ENCODE measurements at places on chromosomes 4 and X.
A peak's percentile ranks its signal among the peaks of the same experiment; 100 is the strongest.

GRCh38 chr4:103375278-103375677, 177.1 kb upstream of the CENPE start:
- DNase-seq: no peak

GRCh38 chrX:10206317-10206716, 49.5 kb downstream of the CLCN4 start:
- no peak for DNase-seq

- no peak for DNase-seq
These were observed 5.3 kb upstream of the G3BP2 start for GRCh38 chr4:75678473-75678872.

DNA sequence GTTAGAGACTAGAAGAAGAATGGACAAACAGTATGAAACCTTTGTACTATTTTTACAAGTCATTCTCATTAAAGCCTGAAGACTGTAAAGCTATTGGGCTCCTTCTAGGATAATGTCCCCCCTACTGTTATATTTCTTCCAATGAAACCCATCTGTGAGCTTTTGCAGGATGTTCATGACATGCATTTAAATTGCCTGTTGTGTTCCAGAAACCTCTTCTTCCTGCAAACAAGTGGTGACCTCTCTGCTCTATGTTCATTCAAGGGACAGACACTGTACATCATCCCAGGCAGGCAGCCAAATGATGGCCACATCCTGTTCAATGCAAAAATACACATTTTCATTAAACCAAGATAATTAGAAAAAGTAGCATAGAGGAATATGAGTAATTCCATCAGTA, 128.0 kb downstream of the C4orf33 start:
- DNase-seq: no peak

GRCh38 chrX:107748506-107748905, 27.1 kb downstream of the TSC22D3 start:
- DNase-seq: no peak

DNA sequence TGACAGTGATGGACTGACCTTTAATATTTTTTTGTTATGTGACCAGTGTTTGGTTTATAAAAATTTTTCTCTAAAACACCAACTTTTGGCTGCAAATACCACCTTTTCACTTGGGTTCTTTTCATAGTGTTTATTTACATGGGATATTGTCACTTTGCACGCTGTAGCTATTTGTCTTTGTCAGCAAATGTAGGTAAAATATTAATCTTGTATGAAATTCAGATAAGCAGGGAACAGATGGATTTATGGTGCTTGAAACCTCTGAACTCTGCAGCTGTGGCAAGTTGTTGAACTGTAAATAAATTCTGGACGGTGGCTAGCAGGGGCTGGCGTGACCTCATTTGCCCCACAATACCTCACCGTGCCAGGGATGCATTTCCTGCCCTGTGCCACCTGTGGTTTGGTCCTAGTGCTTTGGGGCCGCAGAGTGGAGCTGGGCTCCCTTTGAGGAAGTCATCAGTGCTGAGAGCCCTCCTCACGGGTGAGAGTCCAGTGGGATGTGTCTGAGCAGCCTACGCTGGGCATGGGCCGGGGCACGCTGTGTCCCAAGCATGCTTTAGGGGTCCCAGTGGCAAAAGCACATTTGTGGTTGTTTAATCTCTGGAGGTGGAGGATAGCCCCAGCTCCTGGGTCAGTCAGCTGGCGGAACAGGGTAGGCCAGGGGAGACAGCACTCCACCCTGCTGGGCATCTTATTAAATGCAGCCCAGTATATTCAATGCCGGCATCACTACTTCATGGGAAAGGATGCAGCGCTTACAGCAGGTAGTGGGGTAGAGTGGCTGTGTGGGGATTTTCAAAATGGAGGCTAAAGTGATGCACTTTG, 108.6 kb downstream of the TBL1X start:
- no peak for DNase-seq

GRCh38 chrX:125628435-125628834, 308.8 kb downstream of the TEX13C start:
- DNase-seq: no peak

- peak; percentile 61 for DNase-seq
These were observed 141.4 kb downstream of the PPP3CA start for GRCh38 chr4:101205916-101206315.

GRCh38 chrX:46386511-46386910, 158.7 kb downstream of the ZNF674 start:
- DNase-seq: no peak

DNA sequence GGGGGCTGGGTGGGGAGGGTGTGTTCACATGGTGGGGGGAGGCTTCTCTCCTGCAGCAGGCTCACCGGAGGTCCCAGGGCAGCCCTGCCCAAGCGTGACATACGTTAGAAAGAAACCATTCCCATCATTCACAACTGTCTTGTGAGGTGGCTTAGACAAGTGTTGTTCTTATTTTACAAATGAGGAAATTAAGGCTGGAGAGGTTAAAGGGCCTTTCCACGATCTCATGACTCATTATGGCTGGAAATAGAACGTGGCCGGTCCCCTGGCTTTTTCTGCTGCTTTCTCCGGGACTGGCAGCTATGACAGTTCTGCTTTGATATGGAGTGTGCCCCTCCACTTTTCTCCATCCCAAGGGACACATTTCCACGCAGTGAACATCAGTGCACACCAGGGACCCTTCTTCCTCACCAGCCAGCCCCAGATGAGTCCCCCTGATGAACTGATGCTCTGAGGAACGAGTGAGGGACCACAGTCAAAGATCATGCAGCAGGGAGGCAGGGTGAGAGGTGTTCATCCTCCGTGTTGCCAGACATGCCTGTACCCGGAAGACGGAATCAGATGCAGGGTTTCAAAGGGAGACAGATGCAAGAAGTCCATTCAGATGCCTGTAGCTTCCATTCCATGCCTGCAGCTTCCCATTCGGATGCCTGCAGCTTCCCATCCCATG, 64.0 kb upstream of the ACSL1 start:
- DNase-seq: no peak

GRCh38 chrX:107565931-107566603, 62.2 kb upstream of the PRPS1 start:
- DNase-seq: no peak

- DNase-seq: no peak
These were observed 678.2 kb upstream of the FAM241A start for GRCh38 chr4:111466811-111467604.

DNA sequence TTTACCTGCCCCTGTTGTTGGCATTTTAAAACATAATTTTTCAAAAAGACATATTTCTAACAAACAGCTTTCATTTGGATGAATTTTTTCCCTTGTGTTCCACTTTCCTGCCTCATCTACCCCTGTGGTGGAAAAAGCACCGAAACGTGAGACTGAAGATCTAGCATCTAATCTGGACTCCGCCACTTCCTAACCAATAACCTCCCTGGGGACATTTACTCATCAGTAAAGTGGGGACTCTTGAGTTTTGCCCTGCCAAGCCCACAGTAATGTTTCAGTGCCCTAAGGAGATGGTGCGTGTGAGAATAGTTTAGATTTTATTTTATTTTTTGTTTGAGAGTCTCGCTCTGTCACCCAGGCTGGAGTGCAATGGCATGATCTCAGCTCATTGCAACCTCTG, 56.7 kb downstream of the ADGRG2 start:
- no peak for DNase-seq

- DNase-seq: no peak
These were observed 156.3 kb downstream of the BCOR start for GRCh38 chrX:39941332-39941920.

- no peak for DNase-seq
These were observed 202.3 kb upstream of the CENPE start for GRCh38 chr4:103400405-103400804.

DNA sequence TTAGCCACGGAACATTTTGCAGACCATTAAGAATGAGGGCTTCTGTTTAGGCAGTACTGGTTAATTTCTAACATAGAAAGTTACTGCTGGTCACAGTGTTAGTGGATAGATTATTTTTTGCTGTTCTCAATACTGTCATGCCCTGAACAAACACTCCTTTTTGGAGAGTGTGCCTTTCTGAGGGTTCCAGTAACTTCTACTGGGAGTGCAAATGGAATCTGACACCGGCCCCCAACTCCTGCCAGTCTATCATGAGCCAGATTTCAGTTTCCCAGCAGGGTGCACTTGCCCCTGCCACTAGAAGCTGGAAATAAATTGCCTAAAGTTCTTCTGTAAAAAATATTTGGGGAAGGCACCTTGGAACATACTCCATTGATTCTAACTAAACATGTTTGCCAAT, 224.4 kb upstream of the GPC4 start:
- no peak for DNase-seq

DNA sequence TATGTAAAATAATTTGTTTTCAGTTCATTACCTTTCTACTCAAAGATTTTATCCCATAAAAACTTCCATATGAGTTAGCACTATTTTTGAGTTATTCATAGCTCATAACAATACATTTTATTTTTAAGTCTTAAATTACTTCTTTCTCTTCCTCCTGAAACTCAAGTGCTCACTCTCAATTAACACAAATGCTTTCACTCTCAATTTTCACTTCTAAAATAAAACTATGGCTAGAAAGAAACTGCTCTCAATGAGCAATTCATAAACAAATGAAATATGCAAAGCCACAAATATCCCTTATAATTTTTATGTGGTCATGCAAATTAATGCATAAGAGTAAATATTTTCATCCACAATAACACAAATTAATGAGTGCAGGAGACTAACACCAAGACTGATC, 38.8 kb downstream of the MAML3 start:
- no peak for DNase-seq

GRCh38 chr4:184237612-184238011, 19.9 kb upstream of the ENPP6 start:
- DNase-seq: peak; percentile 72

DNA sequence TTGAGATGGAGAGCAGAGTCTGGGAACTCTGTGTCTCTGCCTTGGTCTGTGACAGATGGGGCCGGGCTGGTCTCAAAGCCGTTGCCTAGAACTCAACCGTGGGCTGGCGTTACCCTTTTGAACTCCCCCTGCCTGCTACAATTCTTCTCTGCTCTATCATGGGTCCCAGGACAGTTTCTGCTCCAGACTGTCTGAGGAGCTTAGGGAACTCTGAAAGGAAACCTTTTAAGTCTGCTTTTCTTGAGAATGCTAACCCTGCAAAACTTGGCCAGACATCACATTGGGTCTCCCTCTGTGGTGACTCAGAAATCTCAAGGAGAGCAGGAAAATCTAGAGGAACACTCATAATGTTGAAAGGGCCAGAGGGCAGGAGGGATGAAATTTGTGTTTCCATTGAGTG, 240.6 kb downstream of the CBR4 start:
- no peak for DNase-seq

DNA sequence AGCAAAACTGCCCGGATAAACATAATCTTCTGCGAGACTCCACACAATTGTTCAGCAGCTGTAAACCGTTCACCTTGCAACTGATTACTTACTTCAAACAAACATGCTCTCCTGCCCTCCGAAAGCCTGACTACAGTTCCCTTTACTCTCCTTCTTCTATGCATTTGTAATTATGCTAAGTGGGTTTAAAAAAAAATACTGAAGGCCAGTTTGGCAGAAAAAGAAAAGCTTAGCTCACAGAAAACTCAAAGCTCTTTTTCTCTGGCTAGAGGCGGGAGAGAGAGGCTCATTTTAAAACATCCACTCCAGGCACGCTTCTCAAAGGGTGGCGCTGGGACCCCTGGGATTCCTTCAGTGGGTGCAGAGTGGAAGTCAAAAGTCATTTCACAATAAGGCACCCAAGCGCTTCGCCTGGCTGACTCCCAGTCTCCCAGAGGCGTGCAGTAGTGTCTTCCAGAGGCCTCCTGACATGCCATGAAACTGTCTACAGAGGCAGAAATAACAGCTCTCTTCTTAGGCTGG, 1.9 kb downstream of the DHRSX start:
- no peak for DNase-seq

DNA sequence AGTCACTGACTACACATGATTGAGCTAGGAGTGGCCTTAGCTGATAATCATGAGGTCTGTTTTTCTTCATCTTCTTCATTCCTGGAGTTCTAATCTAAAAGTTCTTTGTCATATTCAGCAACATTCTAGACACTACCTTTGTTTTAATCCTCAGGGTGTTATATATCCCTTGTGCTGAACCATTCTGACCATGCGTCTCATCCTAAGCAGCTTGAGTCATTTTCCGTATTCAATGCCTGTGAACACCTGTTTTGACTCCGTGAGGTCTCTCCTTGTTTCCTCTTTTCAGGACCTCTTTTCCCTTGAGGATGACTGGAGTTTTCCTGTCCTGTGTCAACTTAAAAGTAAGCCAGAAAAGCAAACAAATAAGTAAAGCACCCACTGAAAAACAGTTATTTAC, 597.9 kb downstream of the GBA3 start:
- no peak for DNase-seq

- DNase-seq: no peak
These were observed 27.4 kb upstream of the CLDN24 start for GRCh38 chr4:183349673-183350072.

GRCh38 chr4:146932116-146932515, 13.5 kb downstream of the TTC29 start:
- DNase-seq: no peak

GRCh38 chrX:69197690-69198089, 32.4 kb upstream of the PJA1 start:
- no peak for DNase-seq

GRCh38 chr4:33882246-33882990, 2361.9 kb downstream of the ARAP2 start:
- no peak for DNase-seq

- DNase-seq: peak; percentile 58
These were observed 106.2 kb downstream of the SMIM20 start for GRCh38 chr4:26020083-26020668.

GRCh38 chr4:158624889-158625478, 46.7 kb downstream of the C4orf46 start:
- no peak for DNase-seq

DNA sequence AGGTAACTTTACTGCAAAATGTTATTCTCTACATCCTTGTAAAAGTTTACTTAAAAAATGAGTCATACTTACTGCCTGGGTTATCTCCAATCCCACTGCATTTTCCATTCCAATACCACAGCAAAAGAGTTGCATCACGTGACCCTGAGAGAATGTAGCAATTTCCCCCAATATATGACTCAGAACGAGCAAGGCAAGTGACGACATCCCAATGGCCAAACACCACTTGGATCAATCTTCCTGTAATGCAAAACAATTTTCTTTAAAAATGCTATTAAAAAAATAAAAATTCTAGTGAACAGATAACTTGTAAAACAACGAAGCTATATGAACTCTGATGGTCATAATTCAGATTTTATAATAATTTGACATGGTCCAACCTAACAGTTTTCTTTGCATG, 224.3 kb downstream of the DCLK2 start:
- DNase-seq: peak; percentile 64

GRCh38 chr4:105327222-105327621, 146.6 kb downstream of the PPA2 start:
- no peak for DNase-seq

DNA sequence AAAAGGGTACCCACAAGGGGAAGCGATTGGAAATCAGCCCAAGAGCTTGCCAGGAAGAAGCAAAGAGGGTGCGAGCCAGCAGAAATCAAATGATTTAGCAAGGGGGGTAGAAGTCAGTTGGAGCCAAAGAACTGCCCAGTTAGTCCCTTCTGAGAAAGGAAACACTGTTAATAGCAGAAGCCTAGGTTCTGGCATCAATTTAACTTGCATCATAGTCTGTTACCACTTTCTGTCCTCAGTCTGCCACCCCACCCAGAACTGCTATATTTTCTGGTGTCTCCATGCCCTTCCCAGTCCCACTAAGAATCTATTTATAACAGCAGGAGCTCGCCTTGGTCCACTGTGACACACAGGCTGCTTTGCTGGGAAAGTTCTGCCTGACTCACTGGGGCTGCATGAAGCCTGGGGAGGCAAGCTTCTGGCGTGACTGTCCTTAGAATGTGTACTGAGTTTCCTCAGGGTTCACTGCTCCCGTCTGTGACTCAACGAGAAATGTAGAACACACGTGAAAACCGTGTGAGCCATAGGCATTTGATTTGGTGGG, 157.8 kb upstream of the TTC29 start:
- DNase-seq: no peak

- DNase-seq: no peak
These were observed 81.0 kb downstream of the PCDH18 start for GRCh38 chr4:137451172-137451825.
